Occipital lobe (tissue), 3 donors: ENCODE measurements at places on chromosomes 6 and 20. TPM values are rescaled to one million over a fixed set of nuclear protein-coding genes. Genes with fewer than 3 reads are reported as not detected.

GRCh38 chr6:29975561-29975907 is 33.2 kb downstream of the HLA-A start:
- DNase-seq: no peak

- no peak for DNase-seq
These were observed 98.0 kb downstream of the SNAP25 start for GRCh38 chr20:10316582-10316981.

GRCh38 chr6:113457198-113457597 is 399.9 kb upstream of the MARCKS start:
- no peak for DNase-seq

Gene CALHM5
- total RNA-seq: 0.78 TPM

- DNase-seq: peak; percentile 75
These were observed 15.9 kb downstream of the NDUFAF5 start for GRCh38 chr20:13800728-13801134.

Gene ENPP3
- total RNA-seq: 0.47 TPM

Gene DEF6
- total RNA-seq: 0.47 TPM

Gene VNN1
- not detected for total RNA-seq

Gene HLA-DRB1
- 0.16 TPM for total RNA-seq

GRCh38 chr6:37491171-37491829 is 8.4 kb downstream of the CCDC167 start:
- DNase-seq: no peak

GRCh38 chr20:13207016-13207415 is 14.1 kb upstream of the ISM1 start:
- no peak for DNase-seq

DNA sequence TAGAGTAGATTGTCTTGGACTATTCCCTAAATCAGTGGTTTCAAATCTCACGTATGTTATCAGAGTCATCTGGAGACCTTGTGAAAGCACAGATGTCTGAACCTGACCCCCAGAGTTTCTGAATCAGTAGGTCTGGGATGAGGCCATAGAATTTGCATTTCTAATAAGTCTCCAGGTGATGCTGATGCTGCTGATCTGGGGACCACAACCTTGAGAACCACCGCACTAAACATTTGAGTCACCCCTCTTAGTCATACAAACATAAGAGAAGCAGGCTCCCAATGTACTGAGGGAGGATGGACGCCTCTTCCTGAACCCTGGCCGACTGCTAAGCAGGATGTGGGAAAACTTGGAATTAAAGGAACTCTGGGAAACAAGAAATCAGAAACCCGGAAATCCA is 187.8 kb upstream of the PRDM1 start:
- no peak for DNase-seq

DNA sequence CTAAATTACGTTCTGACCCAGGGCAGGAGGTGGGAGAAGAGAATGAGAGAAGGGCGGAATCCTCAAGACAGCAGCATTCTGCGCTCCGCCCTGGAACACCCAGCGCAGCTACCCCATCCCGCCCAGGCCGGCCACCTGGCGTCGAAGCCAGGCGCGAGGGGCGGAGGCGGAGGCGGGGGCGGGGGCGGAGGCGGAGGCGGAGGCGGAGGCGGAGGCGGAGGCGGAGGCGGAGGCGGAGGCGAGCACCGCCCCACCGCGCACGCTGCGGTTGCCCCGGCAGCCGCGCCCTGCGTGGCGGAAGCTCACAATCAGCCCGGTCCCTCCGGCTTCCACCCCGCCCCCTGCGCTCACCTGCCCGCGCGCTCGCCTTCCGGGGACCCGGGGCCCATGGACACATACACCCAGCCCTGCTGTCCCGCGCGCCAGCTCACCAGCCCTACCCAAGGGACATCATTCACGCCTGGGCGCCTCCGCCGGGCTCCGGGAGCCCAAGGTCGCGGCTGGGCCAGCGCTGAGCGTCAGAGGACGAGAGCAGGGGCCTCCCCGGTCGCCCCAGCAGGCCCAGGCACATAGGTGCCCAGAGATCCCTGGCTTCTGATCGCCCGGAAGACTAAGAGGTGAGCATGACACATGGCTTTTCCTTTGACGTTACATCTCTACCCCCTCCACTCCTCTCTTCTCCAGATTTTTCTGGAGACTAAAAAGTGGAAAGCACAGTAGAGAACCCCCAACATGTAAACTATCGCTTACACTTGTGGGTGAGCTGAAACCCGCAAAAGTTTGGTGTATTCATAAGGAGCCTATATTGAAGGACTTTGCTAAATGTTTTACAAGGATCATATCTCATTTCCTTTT is at the start of gene ANKEF1:
Gene ANKEF1, plus strand, starts transcription at position 271 of the 855 bp plus-strand sequence. CDS start 3,315 bp downstream, outside the sequence.
- DNase-seq: peak; percentile 44

- DNase-seq: no peak
These were observed 11.2 kb downstream of the SLC22A1 start for GRCh38 chr6:160132776-160133338.

Gene ERMARD
- 25.3 TPM for total RNA-seq

GRCh38 chr6:68468244-68468884 is 166.7 kb upstream of the ADGRB3 start:
- no peak for DNase-seq

Gene CBLN4
- total RNA-seq: 1.9 TPM

DNA sequence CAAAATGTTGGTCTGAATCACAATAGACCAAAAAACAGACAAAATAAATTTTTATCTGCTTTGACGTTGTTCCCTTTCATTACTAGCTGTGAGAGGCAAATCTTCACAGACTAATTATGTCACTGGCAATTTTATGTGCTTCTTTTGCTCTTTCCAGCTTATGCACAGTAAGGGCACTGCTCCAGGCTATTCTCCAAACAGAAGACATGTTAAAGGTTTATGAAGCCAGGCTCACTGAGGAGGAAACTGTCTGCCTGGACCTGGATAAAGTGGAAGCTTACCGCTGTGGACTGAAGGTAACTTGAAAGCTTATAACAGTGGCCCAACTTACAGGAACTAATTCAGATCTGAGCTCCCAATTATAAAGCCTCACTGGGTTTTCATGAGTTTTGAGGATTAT is 15.5 kb upstream of the SNRNP48 start:
- DNase-seq: no peak

DNA sequence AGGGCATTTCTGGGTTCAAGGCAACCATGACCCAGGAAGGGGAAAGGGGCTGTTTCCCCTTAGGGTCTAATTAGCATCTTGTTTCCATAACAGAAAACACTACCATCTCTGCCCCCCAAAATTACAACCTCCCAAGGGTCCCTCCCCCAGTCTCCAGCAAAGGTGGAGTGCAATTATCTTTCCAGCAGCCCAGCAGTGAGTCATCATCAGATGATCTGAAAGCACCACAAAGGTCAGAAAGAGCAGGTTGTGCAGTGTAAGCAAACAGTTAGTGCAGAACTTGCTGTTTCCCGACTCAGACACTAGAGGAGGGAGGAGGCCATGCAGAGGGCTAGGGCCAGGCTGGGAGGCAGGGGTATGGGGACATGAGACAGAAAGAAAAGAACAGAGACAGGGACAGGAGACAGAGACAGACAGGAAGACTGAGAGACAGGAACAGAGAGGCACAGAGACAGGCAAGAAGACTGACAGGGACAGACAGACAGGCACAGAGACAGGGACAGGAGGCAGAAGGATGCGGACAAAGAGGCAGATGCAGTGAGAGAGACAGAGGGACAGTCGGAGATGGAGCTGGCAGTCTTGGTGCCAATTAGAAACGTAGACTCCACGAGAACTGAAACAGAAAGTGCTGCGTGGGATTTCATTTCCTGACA is 62.5 kb downstream of the PYGB start:
- DNase-seq: peak; percentile 62

Gene DEFB132
- not detected for total RNA-seq

GRCh38 chr6:21279619-21280018 is 313.9 kb upstream of the SOX4 start:
- no peak for DNase-seq

DNA sequence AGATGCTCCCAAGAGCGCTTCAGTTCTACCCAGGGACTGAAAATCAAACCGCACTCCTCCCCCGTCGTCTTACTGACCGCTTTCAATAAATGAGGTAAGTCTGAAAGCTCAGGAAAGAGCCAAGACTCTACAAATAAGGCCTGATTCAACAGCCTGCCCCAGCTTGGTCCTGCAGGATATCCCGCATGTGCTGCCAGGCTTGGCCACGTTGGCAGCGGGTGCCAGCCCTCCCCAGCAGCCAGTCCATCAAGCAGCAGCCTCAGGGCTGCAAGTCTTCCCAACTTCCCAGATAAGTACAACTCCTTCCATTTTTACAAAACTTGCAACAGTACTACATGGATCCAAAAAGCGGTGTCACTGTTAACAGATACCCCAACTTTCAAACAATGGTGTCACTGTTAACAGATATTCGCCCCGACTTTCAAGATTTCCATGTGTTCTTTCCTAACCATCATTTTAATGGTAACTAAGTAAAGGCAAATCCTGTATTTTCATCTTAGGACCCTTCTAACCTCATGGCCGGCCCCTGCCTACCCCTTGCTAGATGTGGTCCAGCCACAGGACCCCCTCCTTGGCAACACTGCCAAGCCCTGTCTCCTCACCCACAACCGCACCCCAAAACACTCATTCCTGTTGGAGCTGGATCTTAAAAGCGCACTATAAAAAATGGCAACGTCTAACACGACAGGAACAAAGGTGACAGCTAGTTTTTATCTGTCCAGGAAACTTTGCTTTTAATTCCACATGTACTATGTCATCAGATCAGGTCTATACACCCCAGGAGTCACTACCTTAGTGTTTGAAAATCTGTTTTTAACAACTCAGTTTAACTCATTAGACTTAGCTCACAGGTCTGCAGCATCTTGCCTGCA is 28.0 kb downstream of the DIDO1 start:
- no peak for DNase-seq

DNA sequence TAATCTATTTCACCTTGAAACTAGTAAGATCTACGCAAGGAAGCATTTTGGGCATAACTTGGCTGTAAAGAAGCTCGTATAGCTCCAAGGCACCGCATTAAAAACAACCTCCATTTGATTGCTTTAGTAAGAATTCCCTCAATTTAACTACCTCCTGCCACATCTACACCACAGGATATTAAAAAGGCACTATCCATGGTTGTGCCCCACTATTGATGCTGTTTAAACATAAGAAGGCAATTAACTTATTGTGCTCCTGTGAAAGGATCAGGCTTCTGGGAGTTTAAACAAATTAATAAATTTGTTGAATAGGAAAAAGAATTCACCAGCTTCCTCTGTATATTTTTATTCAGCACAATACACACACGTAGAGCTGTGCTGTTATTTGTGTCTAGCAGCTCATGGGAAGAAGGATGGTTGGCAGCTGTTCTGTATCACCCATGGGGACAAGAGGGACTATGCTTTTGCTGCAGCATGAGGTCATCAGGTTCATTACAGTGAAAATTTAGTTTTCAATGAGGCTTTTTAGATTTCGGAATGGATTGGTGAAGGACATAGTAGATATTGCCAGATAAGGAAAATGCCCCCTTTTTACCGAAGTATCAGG is 513.3 kb downstream of the HAO1 start:
- DNase-seq: no peak

Gene ADGRG6
- 28.2 TPM for total RNA-seq

GRCh38 chr6:105573138-105573537 is 170.3 kb upstream of the PREP start:
- DNase-seq: no peak

- no peak for DNase-seq
These were observed 261.8 kb upstream of the QKI start for GRCh38 chr6:163152701-163153100.

DNA sequence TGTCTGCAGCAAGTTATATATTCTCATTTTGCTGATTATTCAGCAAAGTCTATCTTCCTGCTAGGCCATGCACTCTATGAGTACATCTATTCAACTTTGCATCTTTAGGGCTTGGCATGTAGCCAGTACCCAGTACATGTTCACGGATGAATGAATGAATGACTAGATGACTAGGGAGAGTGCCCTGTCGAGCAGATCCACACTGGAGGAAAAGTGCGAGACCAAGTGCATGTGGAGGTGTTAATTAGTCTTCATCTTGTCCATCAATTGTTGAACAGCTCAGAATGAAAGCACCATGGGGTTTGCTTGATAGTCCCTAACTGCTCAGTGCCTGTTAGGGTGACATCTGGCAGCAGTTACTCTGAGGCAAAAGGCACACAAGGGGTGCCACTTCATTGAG is 30.4 kb downstream of the TM9SF4 start:
- no peak for DNase-seq

- no peak for DNase-seq
These were observed 129.0 kb downstream of the TAF4 start for GRCh38 chr20:61936701-61937131.

Gene OXT
- not detected for total RNA-seq

Gene SPATA2
- 2.7 TPM for total RNA-seq

Gene FABP7
- 1,309 TPM for total RNA-seq

Gene PLEKHG1
- total RNA-seq: 7.3 TPM

- no peak for DNase-seq
These were observed 17.9 kb downstream of the CD40 start for GRCh38 chr20:46135856-46136633.
